Prostate gland (tissue), 2 donors: ENCODE measurements at places on chromosomes 5 and 9. TPM values are rescaled to one million over a fixed set of nuclear protein-coding genes. Genes with fewer than 3 reads are reported as not detected.

The TSC1 gene
- 82.2 TPM for total RNA-seq

The PCDHGC3 gene
- 55.3 TPM for total RNA-seq

The CCL28 gene
- 6.3 TPM for total RNA-seq

The GRM6 gene
- total RNA-seq = not detected

The NR2F1 gene
- 49.3 TPM for total RNA-seq

The GABRA6 gene
- not detected for total RNA-seq

The GABBR2 gene
- 0.97 TPM for total RNA-seq
